NCI-H187 treated with DMSO at 0.1 percent for 48 hours (cell line): ENCODE measurements at places on chromosomes 6 and 20.

DNA sequence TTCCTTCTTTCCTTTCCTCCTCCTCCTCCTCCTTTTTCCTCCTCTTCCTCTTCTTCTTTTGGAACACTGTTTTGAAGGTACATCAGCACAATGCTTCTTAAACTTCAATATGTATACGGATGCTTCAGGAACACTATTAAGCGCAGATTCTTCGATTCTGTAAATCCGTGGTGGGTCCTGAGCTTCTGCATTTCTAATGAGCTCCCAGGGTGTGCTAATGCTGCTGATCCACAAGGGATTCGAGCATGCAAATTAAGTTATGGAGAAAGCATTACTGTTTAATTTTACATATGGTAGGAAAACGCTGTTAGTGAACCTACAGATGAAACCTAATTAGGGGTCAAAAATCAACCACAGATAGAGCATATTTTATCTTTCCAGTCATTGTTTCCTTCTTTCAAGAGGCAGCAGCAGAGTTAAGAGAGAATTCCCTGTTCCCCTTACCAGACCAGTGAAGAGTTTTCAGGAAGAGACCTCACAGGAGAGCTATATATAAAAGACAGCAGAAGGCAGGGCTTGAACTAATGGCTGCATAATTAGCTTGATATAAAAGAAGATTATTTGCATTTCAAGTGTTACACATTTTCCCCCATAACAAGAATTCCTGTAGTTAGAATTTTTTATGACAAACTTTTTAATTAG, 47.2 kb downstream of the KIF13A start:
- DNase-seq, result no peak

DNA sequence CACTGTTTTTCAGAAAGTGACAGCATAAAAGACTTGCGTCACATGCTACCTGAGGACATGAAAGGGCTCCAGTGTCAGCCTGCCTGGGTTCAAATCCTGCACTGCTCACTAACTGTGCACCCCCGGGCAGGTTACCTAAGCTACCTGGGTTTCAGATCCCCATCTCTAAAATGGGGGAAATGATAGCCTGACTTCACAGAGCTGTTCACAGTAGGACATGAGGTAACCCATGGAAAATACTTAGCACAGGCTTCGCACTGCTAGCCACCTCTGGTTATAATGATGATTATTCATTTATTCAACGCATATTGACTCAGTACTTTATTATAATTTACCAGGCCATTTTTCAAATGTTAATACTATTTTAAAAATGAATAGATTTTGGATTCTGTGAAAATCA, 23.0 kb downstream of the TBC1D7 start:
- DNase-seq, result no peak

- DNase-seq, result no peak
Measured at GRCh38 chr6:99602520-99603420, 3.9 kb upstream of the PRDM13 start.

DNA sequence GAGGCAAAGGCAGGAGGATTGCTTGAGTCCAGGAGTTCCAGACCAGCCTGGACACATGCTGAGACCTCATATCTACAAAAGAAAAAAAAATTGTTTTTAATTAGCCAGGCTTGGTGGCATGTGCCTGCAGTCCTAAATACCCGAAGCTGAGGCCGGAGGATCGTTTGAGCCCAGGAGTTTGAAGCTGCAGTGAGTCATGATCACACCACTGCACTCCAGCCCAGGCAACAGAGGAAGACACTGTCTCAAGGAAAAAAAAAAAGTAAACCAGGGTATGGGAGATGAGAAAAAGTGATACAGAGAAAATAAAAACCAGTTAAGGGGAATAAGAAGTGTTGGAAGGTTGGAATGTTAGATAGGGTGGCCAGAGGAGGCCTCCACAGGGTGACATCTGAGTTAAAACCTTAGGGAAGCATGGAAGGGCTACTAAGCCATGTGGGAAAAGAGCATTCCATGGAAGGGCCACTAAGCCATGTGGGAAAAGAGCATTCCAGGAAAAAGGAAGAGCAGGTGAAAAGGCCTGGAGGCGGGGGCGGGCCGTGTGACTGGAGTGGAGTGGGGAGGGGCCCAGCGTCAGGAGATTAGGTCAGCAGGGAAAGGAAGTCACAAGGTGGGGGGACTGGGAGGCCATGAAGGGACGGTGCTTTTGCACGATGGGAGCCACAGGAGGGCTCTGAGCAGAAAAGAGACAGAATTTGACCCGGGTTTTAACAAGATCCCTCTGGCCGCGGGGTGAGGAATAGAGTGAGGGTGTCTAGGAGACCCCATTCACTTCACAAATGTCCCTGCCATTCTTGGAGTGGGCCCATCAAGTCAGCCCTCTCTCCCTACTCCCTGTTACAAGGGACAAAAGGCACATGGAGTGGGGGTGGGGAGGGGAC, 18.3 kb downstream of the CPNE5 start:
- no peak for DNase-seq

DNA sequence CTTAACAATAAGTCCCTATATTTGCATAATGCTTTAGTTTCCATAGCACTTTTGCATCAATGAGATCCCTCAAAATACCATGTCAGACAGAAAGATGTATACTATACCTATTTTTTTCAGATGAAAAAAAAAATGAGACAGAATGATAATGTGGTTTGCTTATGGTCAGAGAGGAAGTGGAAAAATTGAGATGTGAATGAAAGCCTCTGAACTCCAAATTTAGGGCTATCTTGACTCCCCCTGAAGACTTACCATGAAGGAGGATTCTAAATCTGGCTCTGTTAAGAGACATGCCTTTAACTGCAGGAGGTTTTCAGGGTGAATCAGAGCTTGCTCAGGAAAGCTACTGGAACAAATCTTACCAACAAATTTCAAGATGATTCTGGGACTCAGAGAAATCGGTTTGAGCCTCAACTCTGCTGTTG, 176.2 kb downstream of the ISM1 start:
- no peak for DNase-seq

DNA sequence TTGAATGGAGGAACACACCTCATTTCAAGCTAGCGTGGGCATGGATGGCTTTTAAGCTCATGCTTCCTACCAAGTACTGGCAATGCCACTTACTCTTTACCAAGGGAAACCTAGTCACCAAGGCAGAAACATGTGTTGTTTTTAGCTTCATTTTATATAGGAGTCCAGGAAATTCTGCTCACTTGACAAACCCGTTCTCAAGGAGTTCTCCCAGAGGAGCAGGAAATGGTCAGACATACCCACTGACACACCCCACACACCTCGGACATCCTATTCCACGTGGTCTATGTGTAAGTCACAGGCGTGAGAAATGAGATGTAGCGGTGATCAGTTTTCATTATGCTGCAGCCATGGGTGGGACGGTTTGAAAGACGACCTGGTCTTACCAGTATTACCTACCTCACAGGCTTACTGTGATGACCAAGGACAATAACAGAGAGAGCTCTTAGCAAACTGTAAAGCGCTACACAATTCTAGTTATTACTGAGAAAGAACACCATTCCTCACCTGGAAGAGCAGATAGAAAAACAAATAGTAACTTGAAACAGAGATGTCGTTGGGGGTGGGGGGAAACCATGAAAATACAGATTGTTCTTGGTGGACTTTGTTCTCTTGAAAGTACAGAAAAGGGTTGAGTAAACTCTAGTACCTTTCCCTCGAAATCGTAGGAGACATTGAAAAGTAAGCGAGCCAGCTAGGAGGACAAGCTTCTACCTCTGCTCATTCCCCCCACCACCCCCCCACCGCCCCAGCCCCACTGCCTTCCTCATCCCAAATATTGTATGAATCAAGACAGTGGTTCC, 1.7 kb downstream of the CNKSR3 start:
- DNase-seq, result no peak

DNA sequence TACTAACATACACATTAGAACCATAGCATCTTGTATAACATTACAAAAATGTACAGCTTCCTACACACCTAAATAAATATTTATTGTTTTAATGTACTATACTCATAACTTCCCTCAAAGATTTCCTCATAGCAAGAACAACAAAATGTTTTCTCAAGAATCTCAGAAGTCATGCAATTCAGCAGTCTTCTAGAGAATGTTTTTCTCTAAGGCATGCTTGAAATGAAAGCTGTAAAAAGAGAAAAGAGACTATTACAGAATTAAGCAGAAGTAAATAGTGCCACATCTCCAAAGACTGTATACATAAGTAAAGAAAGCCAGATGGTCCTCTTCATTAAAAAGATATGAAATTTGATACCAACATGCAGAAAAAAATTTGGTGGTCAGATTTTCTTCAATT, 672.2 kb downstream of the EPM2A start:
- no peak for DNase-seq

GRCh38 chr6:127069659-127070279, 48.7 kb upstream of the RSPO3 start:
- DNase-seq, result no peak

DNA sequence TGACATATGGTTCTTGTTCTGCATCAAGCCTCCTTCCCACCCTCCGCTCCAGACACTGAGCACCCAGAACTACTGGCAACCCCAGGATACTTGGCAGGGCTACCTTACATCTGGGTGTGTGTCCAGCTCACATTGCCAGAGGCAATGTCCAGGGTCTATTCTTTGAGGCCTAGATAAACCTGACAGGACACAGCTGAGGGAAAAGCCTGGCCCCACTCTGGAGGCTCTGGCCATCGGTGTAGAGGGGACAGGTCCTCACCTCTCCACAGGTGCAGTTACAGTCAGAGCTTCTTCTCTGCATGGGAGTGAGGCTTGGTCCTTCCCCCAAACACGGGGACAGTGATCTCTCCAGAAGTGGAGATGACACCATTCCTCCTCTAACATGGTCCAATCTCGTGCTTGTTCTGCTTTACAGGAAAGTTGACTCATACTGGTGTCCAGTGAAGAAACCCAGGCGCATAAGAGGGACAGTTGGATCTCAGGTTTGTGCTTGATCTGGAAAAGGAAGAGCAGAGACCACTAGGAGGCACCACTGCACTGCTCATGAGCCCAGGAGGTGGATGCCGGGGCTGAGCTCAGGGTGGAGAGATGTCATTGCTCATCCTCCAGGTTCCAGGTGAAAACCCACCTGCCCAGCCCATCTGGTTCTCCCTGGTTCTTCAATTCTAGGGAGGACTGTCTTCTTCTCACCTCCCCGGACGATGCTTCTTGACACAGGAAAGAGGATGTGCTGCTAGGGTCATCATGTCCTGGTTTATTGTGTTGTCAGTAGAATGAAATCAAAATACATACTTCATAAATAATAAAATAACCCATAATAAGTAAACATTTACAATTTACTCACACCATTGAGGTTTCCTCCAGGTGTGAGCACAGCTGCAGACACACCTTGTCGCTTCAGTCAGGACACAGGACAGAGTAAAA, 14.7 kb downstream of the HLA-F start:
- DNase-seq, result no peak

DNA sequence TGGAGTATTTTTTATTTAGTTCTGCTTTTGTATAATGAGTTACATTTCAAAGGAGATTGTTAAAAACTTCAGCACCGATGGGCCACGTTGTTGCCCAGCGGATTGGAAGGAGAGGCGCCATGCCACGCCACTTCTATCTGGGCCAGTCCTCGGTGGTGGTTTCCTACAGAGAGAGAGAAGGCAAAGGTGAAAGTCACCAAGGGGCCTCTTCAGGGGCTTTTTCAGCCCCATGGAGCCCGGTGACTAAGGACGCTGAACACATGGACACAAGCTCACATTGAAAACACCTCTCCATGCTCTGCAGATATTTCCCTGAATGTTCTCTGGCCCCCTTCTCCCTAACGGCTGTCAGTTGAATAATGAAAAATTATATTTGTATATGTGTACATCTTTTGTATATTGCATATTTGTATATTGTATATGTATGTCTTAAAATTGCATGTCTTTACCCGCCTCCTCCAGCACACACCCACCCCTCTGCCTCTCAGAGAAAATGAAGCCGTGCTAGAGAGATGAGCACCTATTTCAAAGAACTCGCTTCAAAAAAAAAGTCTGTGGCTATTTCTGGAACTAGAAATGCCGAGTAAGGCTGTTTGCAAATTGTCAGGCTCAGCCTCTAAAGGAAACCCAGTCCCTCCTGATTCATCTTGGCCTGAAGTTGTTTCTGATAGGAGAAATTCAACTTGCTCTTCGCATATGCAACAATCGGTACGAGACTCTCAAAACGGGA, 91.9 kb upstream of the CDH4 start:
- DNase-seq, result no peak

DNA sequence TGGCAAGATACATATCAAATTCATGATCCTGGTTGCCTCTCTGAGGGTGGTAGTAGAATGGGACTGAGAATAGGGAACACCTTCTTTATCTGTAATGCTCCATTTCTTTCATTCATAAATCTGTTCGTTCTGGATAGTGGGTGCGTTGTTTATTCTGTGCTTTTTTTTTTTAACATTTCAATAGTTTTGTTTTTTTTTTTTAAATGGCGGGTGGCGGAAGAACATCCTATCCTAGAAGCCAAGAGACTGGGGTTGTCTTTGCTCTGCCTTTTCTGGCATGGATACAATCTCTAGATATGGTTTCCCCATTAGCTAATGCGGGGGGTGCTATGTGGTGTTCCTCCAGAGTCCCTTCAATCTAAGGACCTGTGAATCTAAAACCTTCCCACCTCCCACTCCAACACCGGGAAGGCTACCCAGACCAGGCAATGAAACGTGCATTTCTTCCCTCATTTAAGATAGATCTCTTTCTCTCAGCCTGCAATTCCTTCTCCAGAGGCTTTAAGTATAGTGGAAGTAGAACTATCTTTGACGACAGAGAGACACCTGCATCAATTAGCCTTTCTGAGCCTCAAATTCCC, 883 bp upstream of the CCDC28A start:
- no peak for DNase-seq

DNA sequence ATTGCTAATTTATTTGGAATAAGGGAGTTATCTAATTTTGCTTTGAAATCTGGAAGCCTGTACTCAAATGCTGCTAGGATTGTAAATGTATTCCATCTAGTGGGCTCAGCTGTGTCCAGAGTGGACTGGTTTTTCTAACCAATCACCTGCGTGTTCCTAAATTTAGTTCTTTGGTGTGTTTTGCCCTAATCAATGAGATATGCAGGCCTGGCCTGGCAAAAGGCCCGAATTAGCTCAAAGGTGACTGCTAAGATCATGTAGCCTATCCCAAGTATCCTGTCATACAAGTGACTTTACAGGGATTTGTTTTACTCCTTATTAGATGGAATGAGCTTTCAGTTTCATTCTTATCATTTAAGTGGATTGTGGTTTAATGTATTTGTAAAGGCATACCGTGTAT, 51.3 kb upstream of the ARMC2 start:
- DNase-seq, result no peak

DNA sequence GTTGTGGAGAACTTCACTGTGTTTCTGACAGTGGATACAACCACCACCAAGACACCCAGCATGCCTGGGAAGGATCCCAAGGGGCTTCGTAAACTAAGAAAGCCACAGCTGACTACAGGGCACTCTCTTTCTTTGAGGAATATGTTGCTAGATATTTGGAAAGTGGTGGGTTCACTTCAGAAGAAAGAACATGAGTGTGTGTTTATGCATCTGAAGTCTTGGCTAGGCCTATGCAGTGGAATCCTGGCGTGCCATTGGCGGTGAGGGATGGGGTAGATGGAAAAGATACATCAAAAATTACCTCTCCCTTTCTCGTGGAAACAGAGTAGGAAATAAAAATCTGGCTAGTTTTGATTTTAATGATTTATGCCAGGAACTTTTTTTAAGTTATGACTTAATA, 187.7 kb downstream of the PDE7B start:
- no peak for DNase-seq

GRCh38 chr6:110484321-110484720, 7.9 kb upstream of the SLC22A16 start:
- DNase-seq, result no peak

- no peak for DNase-seq
Measured at GRCh38 chr6:11139051-11139960, 27.8 kb upstream of the ERVFRD-1 start.

- DNase-seq, result no peak
Measured at GRCh38 chr20:18904192-18904591, 90.6 kb downstream of the SCP2D1 start.

- no peak for DNase-seq
Measured at GRCh38 chr6:28657769-28658465, 132.2 kb downstream of the GPX5 start.
